ENCODE measurements at places on chromosomes 6 and 20.

GRCh38 chr6:143288923-143289322 is 161.6 kb downstream of the ADAT2 start:
- DNase-seq, result no peak

DNA sequence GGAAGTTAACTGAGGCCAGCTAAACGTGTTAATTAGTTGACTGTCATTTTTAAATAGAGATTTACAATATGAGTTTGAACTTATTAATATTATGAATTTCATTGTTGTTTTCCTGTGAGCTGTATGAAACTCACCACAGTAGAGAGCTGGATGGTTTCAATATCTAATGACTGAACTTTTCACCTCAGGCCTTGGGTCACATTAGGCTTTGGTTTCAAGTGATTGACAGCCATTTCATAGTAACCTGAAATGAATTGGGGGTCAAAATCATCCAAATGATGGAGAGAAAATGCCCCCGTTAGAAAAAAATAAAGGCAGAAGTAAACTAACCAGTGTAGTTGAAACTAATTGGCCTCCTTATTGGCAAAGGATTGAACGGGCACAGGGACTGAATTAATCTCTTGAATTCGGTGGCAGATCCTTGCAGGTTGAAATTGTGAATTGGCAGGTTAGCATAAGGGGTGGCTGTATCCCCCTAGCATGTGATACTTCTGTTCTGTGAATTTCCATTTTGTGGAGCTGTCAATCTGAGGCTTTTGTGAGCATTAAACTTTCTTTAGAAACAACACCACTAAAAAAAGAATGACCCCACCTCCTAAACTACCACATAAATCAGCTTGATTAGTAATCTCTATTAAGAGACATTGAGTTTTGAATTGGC is 155.1 kb upstream of the MMS22L start:
- DNase-seq, result no peak

- DNase-seq, result no peak
Observed at GRCh38 chr6:79864421-79864820, 82.9 kb downstream of the ELOVL4 start.

DNA sequence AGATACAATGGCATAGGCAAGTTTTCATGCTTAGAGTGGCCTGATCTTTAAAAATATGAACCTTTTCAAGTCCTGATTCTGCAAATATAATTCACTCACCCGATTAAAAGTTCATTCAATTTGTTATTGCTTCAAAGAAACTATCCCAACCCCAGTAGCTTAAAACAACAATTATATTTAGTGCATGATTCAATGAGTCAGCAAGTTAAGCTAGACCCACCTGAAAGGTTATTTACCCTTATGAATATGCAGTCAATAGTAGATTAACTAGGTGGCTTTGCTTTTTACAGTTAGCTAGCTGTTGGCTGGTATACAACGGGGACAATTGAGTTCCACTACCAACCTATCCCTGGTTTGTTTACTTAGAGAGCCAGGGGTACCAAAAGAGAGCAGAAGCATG is 95.6 kb upstream of the ANKEF1 start:
- no peak for DNase-seq

GRCh38 chr6:135286962-135287538 is 105.9 kb downstream of the MYB start:
- no peak for DNase-seq

GRCh38 chr6:22972771-22973170 is 403.4 kb downstream of the HDGFL1 start:
- no peak for DNase-seq

DNA sequence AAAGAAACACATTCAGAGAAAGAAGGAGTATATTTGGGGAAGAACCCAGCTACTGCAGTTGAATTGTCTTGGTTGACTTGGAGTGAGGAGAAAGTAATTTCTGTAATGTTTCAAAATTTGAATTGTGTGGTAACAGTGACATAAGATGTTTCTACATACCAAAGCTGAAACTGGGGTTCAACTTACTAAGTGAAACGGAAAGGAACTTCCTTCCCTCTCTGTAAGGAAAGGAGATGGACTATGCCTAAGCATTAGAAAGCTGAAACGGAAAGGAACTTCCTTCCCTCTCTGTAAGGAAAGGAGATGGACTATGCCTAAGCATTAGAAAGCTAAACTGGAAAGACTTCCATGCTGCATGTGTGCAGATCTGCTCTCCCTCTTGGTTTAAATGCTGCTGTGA is 46.0 kb downstream of the HUS1B start:
- no peak for DNase-seq

DNA sequence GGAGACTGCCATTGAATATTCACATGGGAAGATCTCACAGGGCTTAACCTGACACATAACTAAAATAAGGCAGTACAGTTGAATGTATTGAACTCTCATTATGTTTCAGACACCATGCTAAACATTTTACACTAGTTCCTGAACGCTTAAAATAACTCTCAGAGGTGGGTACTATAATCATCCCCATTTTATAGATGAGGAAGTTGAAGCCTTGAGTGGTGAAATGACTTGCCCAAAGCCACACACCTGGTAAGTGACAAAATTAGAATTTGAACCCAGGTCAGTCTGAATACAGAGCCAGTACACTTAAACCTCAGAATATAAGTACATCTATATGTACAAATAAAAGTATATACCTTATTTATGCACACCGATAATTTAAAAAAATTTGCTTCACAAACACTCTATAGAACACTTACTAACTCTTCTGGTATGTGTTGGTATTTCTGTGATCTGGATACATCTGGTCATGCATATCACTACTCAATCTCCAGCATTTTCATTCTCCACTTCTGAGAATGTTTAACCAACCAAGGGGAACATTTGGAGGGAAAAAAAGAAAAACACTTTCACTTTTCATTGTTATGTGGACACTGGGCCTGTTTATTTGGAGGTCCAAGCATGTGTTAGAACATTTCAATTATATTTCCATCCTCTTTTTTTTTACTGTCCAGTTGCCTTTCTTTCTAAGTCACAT is 4.6 kb upstream of the BICRAL start:
- DNase-seq, result no peak

DNA sequence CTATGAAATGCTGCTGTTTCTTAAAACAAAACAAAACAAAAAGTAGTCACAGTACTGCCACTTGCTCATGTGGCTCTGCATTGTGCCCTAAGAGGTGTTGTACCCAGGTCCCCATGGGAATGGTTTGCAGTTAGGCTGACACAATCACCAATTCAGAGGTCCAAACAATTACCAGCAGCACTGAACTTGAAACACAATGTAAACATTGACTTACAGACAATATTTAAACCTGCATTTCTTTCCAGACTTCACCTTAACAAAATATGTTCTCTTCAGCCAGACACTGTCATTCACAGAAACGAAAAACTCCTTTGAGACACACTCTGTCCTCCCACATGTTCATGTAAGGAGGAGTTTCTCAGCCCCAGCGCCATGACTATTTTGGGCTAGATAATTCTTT is 206.8 kb upstream of the ARG1 start:
- no peak for DNase-seq

GRCh38 chr6:154390034-154390433 is 33.4 kb upstream of the IPCEF1 start:
- DNase-seq, result no peak

DNA sequence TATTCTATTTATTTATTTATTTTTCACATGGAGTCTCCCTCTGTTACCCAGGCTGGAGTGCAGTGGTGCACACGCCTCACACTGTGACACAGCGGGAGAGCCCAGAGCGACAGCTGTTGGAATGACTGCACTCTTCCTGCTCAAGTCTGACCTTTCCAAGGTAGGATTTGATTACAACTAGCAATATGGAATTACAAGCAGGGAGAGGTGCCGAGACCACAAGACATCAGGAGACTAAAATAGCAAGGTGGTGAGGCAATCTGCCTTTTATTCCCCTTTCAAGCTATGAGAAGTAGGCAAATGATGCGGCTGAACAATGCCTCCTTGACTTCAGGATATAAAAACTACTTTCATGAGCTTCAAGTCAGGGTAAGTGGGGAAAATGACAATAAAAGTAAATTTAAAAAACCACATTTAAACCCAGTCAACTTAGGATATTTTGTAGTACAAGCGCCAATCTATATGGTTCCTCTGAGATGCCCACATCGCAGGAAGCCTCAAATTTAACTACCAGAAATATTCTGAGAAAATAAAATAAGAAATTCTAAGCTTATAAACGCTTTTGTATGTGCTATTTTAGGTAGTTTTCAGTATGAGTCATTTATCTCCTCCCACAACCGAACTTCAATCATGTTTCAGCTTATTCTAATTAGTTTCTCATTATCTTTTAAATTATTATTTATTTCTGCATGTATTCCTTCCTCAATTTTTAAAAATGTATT is 146.9 kb upstream of the SGK1 start:
- no peak for DNase-seq

DNA sequence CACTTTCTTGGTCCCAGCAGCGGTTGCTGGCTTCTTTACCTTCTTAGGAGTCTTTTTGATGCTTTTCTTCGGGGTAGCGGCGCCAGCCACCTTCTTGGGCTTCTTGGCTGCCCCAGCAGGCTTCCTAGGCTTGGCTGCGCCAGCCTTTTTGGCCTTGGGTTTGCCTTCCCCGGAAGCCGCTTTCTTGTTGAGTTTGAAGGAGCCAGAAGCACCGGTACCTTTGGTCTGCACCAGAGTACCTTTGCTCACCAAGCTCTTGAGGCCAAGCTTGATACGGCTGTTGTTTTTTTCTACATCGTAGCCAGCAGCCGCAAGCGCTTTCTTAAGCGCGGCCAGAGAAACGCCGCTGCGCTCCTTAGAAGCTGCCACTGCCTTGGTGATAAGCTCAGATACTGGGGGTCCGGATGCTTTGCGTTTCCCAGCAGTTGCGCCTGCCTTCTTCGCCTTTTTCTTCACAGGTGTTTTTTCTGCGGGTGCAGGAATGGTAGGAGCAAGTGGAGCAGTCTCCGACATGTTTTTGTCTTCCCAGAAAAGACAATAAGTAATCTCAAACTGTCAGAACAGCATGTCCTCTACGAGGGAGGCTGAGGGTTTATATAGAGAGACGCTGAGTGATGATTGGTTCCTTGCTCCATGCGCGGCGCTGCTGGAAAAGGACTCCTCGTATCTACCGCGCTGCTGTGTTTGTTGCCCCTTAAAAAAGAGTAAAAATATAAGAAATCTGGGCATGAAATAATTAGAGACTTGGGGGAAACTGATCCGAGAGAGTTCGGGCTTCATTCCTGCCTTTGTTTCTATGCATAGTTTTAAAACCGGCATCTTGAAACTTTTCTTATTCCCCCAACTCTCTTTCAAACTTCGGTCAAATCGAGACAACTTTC is 130.3 kb upstream of the BTN3A2 start:
- peak; percentile 71 for DNase-seq

DNA sequence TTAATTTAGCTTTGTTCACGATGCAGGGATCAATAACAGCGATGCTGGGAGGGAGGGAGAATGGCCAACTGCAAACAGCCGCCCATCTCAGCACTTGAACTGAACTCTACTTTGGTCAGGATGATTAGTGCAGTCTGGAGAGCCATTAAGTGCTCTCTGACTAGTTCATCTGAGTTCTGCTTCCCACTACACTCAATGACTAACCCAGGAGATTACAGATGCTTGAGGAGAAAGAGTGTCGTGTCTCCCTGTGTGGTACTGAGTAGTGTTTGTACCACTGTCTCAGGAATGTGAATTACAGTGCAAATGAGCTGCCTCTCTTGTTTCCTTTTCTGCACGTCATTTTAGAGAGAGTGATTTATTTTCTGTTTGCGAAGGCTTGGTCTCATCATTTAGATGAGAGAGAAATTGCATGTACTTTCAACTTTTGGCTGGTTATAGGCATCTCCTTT is 23.5 kb downstream of the CARMIL1 start:
- DNase-seq, result no peak

DNA sequence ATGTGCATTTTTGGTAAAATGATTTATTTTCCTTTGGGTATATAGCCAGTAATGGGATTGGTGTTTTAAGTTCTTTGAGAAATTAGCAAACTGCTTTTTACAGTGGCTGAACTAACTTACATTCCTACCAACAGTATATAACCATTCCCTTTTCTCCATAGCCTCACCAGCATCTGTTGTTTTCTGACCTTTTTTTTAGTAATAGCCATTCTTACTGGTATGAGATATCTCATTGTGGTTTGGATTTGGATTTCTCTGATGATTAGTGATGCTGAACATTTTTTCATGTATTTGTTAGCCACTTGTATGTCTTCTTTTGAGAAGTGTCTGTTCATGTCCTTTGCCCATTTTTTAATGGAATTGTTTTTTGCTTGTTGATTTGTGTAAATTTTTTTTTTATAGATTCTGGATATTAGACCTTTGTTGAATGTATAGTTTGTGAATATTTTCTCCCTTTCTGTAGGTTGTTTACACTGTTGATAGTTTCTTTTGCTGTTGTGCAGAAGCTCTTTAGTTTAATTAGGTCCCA is 42.3 kb downstream of the STK4 start:
- no peak for DNase-seq

DNA sequence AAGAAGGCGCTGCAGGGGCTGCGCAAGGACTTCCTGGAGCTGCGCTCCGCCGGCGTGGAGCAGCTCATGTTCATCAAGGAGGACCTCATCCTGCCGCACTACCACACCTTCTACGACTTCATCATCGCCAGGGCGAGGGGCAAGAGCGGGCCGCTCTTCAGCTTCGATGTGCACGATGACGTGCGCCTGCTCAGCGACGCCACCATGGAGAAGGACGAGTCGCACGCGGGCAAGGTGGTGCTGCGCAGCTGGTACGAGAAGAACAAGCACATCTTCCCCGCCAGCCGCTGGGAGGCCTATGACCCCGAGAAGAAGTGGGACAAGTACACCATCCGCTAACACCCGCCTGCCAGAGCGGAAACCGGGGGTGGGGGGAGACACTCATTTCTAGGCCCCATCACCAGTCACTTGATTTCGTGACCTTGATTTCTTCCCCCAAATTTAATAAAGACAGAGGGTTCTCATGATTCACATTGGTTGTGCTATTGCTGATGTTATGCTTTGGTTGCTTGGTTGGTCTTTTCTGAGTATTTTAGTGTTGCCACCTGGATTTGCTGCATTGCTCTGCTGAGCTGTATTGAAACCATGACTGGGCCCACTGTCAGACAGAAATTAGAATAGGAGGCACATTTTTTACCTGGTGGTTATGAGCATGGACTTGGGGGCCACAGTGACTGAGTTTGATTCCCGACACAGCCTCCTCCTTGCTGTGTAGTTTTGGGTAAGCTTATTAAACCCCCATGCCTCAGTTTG is 1.5 kb downstream of the FAM50B start:
- DNase-seq, result no peak

GRCh38 chr20:57691699-57692098 is 18.1 kb downstream of the PMEPA1 start:
- DNase-seq, result no peak

GRCh38 chr6:117423754-117424153 is 2.0 kb downstream of the ROS1 start:
- DNase-seq, result peak; percentile 13

All from right cardiac atrium (tissue), 5 donors.